ENCODE measurements at places on chromosomes 12 and 14. TPM values are rescaled to one million over a fixed set of nuclear protein-coding genes. Genes with fewer than 3 reads are reported as not detected.
A peak's percentile ranks its signal among the peaks of the same experiment; 100 is the strongest.

DNA sequence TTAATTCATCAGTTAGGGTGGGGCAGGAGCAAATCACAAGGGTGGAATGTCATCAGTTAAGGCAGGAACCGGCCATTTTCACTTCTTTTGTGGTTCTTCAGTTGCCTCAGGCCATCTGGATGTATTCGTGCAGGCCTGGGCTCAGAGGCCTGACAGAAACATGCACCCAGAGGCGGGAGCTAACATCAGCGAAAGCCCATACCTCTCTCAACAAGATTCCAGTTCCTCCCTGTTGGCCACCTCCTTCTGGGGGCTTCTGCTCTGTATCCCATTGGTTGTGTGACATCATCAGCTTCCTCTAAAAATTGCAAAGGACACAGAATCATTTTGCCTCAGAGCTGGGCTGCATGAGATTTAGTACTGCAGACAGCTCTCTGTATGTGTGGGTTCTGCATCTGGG, 134.3 kb downstream of the ZNF664 start:
- no peak for DNase-seq

PKP2 gene
- total RNA-seq: 9.5 TPM

DNA sequence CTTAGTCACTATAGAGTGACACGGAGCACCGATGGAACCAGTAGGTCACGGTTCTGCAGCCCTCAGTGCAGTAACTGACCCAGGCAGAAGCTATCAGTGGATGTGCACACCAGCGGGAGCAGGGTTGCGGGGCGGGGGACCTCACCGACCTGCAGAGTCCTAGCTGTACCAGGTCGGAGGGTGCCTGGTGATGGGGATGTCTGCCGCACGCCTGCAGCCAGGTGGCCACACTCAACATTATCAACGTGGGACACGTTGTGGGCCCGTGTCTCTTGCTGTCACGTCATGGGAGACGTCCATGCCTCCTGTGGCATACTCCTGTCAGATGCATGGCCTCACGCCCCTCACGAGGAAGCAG, 55.2 kb downstream of the ADGRD1 start:
- DNase-seq: no peak

GRCh38 chr12:58710901-58711300, 209.4 kb downstream of the LRIG3 start:
- peak; percentile 30 for DNase-seq

- DNase-seq: peak; percentile 90
Observed at GRCh38 chr12:11607313-11608081, 42.0 kb upstream of the ETV6 start.

DNA sequence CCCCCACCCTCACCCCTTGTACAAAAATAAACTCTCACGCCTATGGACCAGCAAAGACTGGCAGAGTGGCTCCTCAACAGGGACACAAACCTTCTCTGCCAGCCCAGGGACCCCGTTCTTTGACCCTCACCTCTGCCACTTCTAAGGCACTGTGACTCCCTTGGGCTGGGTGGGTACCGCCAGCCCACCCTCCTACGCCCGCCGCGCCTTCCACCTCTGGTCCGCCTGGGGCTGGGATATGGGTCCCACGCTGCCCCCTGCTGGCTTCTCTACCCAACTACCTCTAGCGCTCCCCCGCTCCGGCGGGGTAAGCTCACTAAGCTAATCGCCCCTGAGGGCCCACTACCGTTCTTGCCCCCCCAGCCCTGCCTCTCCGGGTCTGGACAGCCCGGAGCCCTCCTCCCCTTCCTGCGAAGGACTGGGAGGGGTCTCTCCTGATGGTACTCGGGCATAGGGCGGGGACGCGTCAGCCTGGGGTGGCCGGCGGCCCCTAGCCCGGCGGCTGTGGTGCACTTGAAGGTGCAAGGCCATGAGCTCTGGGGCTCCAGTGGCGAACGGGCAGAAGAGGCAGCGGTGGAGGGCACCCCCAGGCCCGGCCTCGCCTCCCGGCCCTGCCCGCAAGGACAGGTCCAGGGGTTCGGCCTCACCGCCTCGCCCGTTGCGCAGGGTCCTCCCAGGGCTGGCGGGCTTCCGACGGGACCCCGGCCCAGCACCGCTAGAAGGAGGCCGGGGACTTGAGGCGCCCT, 8.1 kb downstream of the ZNF219 start:
- no peak for DNase-seq

- no peak for DNase-seq
Observed at GRCh38 chr12:21912318-21912717, 28.9 kb downstream of the ABCC9 start.

DNA sequence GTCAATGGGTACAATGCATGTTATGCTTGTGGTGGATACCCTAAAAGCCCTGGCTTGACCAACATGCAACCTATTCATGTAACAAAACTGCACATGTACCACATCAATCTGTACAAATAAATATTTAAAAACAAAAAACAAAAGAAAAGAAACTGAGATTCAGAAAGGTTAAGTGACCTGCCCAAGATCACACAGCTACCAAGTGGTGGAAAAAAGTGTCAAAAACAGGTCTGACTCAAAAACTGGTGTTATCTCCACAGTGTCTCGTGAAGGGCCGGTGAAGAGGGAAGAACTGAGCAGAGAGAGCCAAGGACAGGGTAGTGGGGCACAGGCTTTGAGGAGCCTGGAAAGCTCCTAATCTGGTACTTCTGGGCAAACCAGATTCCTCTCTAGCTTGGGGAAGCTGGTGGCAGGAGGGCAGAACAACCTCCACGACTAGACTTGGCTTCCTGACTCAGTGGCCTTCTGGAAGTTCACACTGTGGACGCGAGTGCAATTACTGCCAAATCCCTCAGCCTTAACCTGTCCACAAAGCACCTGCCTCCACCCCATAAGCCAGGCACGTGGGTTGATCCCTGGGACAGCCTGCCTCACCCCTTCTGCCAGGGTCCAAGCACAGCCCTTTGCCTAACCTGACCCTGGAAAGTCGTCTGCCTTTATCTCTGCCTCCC, 15.6 kb downstream of the ZBTB39 start:
- no peak for DNase-seq
